ENCODE measurements at places on chromosomes 5 and 9. TPM values are rescaled to one million over a fixed set of nuclear protein-coding genes. Genes with fewer than 3 reads are reported as not detected.

Gene ERMP1
- 27.8 TPM for total RNA-seq

GRCh38 chr5:51138164-51138563 lies 245.1 kb upstream of the ISL1 start:
- no peak for DNase-seq

DNA sequence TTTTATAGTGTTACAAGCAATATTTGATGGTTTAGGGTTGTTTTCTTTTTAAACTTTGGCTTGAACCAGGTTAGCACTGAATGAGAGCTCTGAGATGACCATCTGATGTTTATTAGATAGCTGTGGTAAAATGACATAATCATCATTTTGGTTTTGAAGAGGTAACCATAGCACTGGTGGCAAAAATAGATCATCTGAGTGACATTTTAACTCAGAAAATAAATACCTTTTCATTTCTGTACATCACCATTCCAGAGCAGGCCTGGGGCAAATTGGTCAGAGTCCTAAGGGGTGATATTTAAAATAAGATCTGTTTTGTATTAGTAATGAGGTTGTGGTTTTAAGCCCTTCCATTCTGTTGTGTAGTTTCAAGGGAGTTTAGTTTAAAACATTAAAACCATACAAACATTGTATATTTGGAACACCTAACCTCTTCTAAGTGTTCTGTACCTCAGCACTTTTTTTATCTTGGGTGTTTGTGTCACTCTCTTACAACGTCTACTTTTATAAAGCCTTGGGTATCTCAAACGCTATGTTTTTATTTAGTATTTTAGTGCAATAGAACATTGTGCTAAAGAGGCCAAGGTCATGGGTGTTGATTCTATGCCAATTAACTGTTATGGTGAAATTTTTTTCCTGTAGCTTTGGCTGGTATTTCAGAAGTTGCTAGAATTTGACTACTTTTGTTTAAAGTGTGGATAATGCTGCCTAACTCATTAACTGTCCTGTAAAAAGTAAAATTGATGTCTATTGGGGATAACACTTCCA lies 166.1 kb downstream of the CD180 start:
- DNase-seq: no peak

Gene MOB3B
- 0.85 TPM for total RNA-seq

Gene PCDHGA8
- total RNA-seq: 5.0 TPM

- DNase-seq: peak; percentile 9
These were observed 45.2 kb downstream of the AHRR start for GRCh38 chr5:366541-367357.
